ENCODE measurements at places on chromosomes 11 and 22.

GRCh38 chr22:46012182-46012880 lies 35.4 kb upstream of the WNT7B start:
- no peak for DNase-seq

GRCh38 chr11:72069787-72070251 lies 10.5 kb downstream of the NUMA1 start:
- DNase-seq: no peak

DNA sequence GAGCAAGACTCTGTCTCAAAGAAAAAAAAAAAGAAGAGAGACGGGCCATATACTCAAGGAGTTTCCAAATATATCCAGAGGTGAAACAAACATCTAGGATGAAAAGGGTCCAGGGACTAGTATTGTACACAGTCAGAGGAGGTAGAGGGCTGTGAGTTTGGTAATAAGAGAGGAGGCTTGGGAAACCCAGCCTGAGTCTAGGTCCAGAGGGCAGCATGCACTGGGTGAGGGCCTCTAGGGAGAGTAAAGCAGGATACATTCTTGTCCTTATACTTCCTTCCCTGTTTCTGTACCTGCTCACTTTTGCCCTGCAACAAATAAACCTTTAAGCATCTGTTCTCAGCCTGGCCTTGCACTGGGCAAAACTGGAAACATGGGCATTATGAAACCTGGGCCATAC lies 31.5 kb downstream of the STIM1 start:
- DNase-seq: no peak

- no peak for DNase-seq
Observed at GRCh38 chr11:33906484-33907186, 14.8 kb upstream of the LMO2 start.

DNA sequence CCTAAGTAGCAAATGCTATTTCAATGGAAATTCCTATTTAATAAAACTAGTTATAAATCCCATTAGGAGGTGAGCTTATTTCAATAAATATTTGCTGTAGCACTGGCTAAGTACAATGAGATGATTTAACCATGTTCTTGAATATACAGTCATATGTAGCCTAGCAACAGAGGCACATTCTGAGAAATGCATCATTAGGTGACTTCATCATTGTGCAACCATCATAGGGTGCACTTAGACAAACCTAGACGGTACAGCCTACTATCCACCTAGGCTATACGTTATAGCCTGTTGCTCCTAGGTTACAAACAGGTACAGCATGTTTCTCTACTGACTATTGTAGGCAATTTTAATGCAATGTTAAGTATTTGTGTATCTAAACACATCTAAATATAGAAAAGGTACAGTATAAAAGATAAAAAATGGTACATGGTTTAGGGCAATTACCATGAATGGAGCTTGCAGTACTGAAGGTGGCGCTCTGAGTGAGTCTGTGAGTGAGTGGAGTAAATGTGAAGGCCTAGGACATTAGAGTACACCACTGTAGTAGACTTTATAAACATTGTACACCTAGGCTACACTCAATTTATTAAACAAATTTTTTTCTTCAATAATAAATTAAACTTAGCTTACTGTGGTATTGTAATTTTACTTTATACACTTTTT lies 350.1 kb downstream of the CASP12 start:
- DNase-seq: no peak

GRCh38 chr11:70544774-70545609 lies 146.7 kb downstream of the CTTN start:
- DNase-seq: no peak

DNA sequence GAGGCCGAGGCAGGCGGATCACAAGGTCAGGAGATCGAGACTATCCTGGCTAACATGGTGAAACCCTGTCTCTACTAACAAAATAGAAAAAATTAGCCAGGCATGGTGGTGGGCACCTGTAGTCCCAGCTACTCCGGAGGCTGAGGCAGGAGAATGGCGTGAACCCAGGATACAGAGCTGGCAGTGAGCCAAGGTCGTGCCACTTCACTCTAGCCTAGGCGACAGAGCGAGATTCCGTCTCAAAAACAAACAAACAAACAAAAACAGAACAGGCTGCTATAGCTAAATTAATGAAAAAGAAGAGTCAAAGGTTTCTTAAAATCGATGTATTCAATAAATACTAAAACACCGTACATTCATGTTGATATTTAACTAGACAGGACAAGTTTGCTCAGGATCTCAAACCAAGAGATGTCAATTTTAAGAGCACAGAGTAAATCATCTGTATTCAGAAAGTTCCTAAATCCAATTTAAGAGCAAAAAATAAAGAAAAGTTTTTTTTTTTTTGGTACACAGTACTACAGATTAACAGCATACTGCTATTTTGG lies 59.9 kb downstream of the NUP98 start:
- no peak for DNase-seq

DNA sequence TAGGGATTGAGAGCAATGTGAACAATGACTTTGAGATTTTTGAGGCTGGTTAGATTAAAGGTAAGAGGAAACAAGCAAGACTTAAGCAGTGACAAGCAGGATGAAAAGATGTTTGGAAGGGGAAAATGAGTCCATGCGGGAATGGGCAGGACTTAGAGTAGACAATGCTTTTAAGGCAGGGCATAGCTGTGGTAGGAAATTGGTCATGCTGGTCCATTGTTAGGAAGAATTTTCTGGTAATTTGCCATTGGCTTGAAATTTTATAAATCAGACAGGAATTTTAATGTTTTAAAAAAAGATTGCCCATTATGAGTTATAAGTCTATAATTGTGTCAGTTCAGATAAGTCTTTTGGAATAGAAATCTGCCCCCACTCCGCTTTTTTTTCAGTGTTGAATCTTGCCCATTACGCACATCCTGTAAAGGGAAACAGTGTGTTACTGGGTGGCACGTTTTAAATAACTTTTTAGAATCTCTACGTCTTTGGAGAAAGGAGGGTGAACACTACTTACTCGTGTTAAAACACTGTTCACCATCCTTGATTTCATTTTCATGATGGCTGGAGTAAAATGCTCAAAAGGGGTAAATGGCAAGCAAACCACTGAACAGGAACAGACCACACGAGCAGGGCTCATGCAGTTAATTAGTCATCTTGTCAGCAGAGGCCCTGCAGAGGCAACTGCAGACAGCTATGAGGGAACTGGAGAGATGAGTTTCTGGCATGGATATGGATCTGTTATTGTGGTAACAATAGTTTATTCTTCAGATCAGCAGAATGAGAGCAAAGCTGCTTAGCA lies 25.0 kb downstream of the SWAP70 start:
- DNase-seq: no peak

DNA sequence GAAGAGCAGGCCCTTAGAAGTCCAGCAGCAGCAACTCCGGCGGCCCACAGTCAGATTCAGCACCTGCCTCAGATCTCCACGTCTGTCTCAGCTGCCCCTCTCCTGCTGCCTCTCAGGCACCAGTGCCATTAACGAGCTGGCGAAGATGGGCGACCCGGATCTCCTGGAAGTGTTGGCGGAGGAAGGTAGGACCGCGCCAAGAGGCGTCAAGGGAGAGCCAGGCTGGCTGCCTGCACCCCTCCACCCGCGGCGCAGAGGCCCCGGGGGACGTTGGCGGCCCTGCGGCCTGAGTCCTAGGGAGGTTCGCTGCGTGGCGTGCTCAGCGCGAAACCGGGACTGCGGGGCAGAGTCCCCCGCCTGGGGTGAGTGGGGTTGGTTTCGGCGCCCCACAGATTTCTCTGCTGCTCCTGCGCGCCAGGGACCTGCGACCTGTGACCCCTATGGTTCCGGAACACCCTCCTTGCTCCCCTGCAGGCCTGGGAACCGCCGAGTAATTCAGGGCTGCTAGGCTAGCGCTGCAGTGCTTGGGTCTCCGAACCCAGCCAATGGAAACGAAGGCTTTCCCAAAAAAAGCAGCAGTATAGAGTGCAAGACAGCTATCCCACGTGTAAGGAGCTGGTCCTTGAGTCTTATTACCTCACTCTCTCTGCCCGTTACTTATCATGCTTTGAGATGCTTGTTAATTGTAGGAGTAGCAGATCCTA lies 615 bp downstream of the ANO5 start:
- no peak for DNase-seq

DNA sequence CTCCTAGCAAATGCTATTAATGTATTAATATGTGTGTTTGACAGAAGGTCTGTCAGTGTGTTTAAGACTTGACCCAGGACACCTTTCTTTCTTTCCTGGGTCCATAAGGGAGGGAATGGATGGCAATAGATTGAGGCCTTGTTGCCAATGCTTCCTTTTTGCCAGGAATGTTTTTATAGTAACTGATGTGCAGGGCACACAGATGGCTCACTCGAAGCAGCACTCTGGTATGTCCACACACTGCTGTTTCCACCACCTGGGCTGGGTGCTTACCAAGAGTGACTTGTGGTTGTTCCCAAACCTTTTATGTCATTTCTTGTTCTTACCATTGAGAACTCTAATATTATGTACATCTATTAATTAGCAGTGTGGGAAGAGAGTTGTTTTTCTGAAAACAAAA lies 396.9 kb upstream of the SYN3 start:
- no peak for DNase-seq

DNA sequence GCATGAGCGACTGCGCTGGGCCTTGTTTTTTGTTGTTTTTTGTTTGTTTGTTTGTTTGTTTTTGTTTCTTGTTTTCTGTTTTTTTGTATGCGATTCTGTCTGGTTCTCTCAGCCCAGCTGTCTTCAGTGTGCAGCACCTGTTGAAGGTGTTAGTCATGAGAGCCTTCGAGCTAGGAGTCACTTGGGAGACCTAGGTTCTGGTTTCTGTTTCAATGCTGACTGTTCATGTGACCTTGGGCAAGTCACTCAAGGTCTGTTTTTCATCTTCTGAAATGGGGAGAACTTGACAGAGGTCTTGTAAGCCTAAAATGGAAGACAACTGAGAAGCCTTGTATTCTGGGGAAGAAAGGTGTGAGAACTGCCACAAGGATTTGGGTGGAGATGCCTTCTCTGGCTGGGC lies 1.8 kb downstream of the DCPS start:
- DNase-seq: no peak

GRCh38 chr22:31085493-31085824 lies 4.3 kb downstream of the SMTN start:
- DNase-seq: no peak

GRCh38 chr22:41367039-41367679 lies 14.6 kb upstream of the TEF start:
- DNase-seq: no peak

DNA sequence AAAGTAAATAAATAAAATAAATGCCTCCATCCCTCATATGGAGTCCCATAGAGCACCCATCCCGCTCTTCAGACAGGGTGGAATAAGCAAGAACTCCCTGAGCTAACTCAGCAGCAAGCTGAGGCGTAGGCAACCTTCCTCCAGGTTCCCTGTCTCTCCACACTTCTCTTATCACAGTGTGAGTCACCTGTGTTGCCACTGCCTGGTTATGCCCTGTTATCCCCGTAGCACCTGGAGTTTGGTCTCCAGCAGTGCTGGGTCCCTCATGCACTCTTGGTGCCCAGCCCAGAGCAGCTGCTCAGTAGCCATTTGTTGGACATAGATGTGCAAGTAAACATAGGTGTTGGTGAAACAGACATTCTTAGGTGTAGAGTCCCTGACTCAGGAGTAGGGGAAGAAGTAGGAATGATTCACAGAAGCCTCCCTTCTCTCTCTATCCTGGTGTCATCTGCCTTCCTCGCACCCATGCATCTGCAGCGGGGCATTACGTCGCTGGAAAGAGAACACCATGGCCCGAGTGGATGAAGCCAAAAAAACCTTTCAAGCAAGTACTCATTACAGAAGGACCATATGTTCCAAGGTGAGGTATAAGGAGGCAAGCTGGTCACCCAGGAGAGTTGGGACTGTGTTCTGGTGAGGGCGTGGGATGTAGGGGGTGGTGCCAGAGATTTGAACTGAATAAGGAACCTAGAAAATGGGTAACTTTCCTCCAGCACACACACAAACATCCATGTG lies 56.0 kb downstream of the PISD start:
- DNase-seq: no peak

GRCh38 chr11:3782963-3783362 lies 14.4 kb downstream of the NUP98 start:
- no peak for DNase-seq

DNA sequence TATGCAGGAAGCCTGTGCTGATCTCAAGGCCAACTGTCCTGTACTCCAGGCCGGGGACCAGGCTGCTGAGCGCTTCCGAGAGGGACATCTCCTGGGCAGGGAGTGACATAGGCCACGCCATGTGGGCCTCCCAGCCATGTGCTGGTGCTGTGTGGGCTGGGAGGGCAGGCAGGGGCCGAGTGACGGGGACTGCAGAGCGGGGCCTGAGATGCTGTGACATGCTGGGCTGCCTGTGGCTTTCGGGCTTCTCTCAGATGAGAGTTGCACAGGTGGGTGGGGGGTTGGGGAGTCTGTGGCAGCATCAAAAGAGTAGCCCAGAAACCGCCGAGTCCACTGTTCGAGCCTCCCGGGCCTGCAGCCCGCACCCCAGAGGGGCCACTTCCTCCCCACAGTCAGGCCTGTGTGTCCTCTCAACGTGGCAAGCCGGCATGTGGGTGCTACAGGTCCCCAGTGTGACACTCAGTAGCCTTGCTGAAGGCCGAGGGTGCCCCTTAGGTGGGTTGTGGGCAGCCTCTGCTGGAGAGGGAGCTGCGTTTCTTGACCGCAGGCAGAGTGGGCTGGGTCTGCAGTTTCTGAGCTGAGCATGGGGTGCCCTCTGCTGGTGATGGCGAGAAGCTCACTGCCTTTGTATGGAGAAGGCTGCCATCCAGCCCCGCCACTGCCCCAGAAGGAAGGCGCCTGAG lies 101.2 kb downstream of the BCR start:
- DNase-seq: peak; percentile 83

DNA sequence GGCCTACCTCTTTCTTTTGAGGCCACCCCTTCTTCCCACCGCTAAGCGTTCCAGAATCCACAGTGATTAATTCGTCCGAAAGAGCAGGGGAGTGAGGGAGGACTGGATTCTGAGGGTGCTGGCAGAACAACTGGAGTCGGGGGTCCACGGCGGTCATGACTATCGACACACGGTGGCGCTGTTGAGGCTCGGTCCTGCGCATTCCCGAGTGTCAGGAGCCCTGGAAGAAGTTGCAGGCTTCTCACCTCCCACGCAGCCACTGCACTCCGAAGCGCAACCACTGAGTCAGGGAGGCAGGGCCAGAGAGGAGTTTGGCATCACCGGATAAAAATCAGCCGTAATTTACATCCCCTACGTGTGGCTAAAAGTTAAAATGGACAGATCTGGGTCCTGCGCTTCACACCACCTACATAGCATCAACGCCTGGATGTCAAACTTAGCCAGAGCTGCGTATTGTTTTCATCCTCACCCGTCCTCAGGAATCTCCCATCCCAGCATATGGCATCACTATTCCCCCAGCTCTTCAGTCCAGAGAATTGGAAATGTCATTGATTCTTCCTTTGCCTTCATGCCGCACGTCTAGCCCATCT lies 10.7 kb upstream of the CTSF start:
- DNase-seq: peak; percentile 81

Data from activated CD8-positive, alpha-beta memory T cell treated with anti-CD3 and anti-CD28 coated beads, Interleukin-2, amount 50 U/mL, for 4 hours (primary cell).